ENCODE measurements at places on chromosomes 3 and 15.

DNA sequence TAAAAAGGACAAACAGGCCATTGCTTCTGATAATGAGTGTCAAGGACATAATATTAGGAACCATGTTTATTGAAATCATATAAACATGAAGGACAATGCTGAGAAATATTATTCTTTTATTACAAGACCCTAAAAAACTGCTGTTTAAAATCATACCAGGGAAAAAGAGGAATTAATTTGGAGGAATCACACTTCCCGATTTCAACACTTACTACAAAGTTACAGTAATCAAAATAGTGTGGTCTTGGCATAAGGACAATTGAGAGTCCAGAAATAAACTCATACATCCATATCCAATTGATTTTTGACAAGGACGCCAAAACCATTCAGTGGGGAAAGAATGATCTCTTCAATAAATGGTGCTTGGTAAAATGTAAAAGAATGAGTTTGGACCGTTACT lies 13.0 kb downstream of the CYP1A1 start:
- DNase-seq: no peak

DNA sequence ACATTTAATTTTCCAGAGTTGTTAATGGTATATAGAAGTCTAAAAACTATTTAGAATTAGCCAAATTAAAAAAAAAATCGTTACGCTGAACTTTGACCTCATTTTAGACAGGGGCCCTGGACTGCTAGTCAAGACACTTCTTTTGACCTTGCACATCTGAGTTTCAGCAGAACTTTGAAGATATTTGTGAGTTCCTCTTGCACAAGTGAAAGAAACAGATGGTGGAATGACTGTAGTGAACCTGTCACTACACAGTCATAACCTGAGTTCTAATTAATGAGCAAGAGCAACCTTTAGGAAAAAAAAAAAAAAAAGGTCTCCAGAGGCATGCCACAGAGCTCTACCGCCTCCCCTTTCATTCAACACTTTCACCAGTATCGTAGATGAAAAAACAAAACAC lies 5.3 kb downstream of the MYO5C start:
- no peak for DNase-seq

DNA sequence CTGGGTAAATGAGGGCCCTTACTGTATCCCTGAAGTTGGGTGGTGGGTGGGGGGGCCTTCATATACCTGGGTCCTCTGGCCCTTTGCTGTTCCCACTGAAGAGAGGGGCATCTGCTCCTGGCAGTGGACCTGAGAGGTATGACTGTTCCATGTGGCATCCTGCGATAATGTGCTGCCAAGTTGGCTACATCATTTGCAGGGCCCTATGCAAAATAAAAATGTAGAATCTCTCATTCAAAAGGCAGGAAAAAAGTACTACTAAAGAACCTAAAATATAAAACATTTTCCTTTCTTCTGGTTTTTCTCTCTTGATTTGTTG lies 49.2 kb upstream of the RYK start:
- no peak for DNase-seq

DNA sequence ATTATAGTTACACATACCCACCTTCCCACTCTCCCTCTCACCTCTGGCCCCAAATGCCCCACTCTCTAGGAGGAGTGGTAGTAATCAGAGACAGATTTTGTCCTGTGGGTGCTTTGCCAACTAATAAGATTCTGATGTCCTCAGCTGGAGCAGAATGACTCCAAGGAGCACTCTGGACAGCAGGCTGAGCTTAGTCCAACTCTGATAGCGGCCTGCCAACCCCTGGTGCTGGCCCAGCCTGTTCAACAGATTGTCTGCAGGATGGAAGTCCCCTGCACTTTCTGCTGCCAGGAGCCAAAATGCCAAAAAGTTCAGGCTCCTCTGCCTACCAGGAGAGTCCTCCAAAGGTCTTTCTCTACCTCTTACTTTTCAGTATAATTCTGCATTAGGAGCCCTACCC lies 160.5 kb upstream of the UMPS start:
- DNase-seq: no peak

DNA sequence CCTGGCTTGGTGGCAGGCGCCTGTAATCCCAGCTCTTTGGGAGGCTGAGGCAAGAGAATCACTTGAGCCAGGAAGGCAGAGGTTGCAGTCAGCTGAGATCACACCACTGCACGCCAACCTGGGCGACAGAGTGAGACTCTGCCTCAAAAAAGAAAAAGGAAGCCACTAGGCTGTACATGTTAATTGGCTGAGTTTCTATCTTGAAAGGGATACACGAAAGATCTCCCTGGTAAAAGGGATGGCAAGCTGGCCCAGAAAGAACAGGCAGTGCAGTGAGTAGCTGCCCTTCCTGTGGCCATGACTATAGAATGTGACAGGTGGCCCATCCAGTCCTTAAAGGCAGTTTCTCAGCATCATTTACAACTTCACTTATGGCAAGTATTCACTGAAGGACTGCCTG lies 12.3 kb downstream of the LRIG1 start:
- DNase-seq: no peak

GRCh38 chr3:84961521-84962255 lies 2.9 kb downstream of the CADM2 start:
- no peak for DNase-seq

- DNase-seq: no peak
Measured at GRCh38 chr15:51760805-51761204, 9.4 kb downstream of the TMOD2 start.

GRCh38 chr3:13085081-13085845 lies 12.0 kb upstream of the IQSEC1 start:
- no peak for DNase-seq

DNA sequence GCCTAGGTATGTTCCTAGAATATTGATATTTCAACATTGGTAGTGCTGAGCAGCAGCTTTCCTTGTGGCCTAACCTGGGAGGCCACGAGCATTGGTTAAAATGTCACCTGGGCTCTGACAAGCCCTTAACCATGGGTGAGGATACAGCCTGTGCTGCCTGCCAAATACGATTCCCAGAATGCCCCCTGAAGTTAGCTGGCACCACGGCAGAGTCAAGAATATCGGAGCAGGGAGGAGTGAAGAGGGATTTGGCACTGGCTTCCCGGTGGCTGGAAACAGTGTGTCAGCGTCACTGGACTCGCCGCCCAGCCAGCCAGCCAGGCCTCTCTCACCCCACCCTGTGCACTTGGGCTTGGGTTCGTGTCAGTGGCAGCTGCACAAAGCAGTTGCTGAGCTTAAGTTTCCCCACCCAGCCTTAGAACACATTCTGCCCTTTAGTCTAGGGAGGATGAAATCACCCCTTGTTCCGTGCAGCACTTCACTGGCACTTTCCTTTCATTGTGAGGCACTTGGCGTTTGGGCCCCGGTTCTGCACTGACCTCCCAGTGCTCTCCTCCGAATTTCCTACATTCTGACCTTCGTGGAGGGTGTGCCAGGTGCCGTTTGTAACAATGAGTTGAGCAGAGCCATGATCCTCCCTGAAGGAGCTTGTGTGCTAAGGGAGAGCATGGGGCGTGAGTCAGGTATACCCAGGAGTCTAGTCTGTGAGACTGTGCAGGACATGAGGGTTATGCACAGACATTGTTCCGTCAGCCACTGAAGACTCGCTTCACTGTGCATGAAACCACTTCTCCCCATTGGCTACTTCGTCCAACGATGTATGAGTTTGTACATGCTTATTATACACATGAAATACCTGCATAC lies 152.8 kb upstream of the BHLHE40 start:
- DNase-seq: no peak

DNA sequence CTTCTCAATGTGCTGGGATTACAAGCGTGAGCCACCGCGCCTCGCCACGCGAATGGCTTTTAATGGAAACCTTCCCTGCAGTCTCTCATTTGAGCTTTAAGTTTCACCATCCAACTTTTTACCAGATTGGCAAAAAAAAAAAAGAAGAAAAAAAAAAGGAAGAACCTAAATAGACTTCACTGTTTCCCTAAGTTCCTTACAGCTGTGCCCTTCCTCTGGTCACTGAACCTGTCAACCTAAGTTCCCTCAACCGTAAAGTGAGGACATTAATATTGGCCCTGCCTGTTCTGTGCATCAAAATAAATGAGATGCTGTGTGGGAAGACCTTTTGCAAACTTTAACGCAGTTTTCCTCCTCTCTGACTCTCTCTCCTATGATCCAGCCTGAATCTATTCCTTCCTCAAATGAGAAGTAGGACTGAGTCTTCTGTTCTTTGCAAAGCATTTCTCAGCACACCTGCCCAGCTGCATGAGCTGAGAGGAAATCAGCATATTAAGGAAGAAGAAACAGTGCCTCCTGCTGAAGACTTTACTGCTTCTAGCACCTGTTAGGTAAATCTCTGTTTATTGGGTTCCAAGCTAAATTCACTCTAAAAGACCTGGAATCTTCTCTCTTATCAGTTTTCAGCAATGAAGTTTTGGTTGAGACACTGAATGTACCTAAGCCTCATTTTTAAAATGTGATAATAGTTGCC lies 99.6 kb upstream of the ETV5 start:
- DNase-seq: no peak

GRCh38 chr3:36923523-36923943 lies 21.3 kb downstream of the TRANK1 start:
- no peak for DNase-seq

DNA sequence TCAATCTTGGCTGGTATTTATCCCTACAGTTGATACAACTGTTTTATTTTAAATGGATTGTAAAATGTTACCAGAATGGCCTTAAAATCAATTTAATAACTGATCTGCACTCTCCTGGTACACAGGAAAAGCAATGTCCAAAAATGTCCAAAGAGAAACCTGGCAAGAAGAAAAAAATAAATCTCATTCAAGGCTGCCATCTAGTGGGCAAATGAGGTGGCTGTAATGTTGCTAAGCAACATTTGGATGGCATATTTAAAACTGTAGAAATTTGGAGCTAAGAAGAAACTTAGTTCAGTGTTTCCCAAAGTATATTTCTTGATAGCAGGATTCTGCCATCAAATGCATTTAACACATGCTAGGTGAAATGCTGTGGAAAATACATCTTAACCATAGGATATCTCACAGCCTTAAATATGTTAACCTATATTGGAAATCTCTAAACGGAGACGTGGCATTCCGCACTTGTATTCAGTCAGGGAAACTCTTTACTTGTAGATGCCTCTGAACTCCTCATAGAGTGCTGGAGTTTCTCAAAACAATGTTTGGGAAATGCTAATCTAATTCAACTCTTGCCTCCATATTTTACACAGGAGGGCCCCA lies 216.8 kb downstream of the ERC2 start:
- DNase-seq: peak; percentile 8

GRCh38 chr15:101035611-101036010 lies 116.5 kb downstream of the LRRK1 start:
- DNase-seq: no peak

DNA sequence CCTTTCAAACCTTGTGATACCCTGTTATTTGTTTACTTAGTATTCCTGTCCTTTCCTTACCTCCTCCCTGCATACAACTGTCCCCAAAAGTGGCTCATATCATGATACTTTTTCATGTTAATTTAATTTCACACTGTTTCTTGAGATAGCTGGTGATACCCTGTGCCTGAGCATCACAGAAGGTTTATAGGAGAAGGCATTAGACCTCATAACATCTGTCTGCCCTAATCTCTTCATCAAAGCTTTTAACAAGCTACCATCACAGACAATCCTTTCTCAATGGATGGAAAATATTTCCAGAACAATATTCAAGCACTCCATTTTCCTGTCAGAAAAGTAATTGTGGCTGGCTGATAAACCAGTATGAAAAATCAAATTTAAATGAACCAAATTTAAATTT lies 81.6 kb downstream of the SSR3 start:
- DNase-seq: no peak

DNA sequence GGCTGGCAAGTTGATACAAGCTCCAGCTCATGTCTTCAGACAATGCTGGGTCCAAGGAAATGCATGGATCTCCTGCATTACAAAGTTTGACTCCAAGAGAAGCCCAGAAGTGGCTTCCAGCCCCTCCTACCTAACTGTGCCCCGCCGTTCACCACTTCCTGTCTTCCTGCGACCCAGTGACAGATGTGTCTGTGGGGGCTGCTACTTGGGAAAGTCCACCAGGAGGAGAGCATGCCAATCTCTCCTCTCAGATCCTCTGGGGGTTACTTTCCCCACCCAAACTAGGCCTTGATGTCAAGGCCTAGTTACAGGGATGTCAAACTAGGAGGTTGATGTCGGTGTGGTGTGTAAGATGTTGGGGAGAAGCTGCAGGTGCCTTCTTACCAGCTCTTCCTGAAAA lies 133.6 kb upstream of the RASGRP1 start:
- peak; percentile 69 for DNase-seq

- DNase-seq: no peak
Measured at GRCh38 chr3:184481984-184482671, 79.5 kb upstream of the EPHB3 start.

- no peak for DNase-seq
Measured at GRCh38 chr3:152173627-152174026, 95.1 kb upstream of the MBNL1 start.

- DNase-seq: no peak
Measured at GRCh38 chr3:127106053-127106452, 86.9 kb upstream of the PRR23E start.

- DNase-seq: no peak
Measured at GRCh38 chr15:74793135-74794028, 11.5 kb downstream of the CSK start.

GRCh38 chr15:33454346-33454745 lies 143.6 kb downstream of the RYR3 start:
- DNase-seq: no peak

GRCh38 chr3:156675830-156676767 lies 1.7 kb downstream of the TIPARP start:
- DNase-seq: no peak

- no peak for DNase-seq
Measured at GRCh38 chr3:58459160-58459559, 25.5 kb upstream of the PDHB start.

- no peak for DNase-seq
Measured at GRCh38 chr15:39272901-39273300, 308.0 kb upstream of the THBS1 start.

DNA sequence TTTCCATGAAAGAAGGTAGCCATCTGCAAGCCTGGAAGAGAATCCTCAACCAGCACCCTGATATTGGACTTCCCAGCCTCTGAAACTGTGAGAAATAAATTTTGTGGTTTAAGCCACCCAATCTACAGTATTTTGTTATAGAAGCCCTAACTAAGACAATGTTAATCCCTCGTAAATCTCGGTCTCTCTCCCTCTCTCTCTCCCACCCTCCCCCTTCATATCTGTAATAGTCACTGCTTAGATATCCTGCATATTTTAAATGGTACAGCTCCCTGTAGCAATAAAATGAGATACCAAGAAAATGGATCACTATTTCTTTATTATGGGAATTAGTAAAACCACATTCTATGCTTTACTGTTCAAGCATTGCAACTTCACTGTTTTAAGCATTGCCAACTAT lies 21.0 kb upstream of the FAM174B start:
- no peak for DNase-seq

- DNase-seq: peak; percentile 50
Measured at GRCh38 chr3:101809178-101810021, 30.4 kb downstream of the NXPE3 start.

DNA sequence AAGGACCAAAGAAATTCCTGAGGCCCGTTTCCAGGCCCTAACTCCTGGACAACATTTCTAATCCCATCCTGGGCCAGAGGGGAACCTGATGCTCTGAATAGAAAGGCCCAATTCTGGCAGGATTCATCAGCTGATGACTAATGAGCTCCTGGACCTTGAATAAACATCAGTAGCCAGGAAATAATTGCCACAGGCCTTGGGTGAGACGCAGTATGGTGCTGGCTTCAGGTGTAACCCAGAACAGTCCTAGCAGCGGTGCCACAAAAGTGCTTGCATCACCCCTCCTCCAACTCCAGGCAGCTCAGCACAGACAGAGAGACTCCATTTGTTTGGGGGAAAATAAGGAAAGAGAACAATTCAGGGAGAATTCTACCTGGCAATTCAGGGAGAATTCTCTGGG lies 184.7 kb upstream of the POU1F1 start:
- DNase-seq: no peak

GRCh38 chr3:123552095-123552714 lies 32.6 kb downstream of the HACD2 start:
- peak; percentile 12 for DNase-seq

Measured in Jurkat, Clone E6-1 (cell line).